ENCODE measurements at places on chromosomes 13 and 19.
A peak's percentile ranks its signal among the peaks of the same experiment; 100 is the strongest.

DNA sequence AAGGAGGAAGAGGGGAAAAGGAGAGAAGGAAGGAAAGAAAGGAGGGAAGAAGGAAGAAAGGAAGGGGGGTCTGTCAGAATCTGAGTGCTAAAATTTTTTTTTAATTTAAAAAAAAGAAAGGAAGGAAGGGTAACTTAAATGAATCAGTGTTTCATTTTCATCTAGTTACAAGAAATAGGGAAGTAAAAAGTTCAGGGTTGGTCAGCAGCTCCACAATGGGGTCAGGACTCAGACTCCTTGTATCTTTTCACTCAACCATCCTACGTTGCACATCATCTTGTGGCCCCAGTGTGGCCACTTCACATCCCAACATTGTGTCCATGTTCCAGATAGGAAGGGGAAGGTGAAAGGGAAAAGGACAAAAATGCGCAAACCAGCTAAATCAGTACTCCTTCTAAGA, 14.3 kb upstream of the FNDC3A start:
- no peak for DNase-seq

DNA sequence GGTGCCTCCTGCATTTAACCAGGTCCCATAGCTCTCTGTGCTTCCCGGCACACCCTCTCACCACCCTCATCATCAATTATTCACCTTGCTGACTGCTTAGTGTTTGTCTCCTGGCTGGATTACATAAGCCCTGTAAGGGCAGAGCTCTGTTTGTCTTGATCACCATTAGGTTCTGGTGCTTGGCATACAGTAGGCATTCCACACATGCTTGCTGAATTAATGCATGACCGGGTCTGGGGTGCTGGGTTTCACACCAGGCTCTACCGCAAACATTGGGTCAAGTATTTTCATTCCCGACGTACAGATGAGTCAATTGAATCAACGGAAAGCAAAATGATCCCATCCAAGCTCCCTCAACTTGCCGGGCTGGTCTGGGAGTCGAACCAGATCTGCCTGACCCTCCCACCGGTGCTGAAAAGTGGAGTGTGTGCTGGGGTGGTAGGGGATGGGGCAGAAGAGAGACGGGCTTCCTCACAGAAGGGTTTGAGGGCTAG, 28.5 kb downstream of the VAV1 start:
- DNase-seq: no peak

DNA sequence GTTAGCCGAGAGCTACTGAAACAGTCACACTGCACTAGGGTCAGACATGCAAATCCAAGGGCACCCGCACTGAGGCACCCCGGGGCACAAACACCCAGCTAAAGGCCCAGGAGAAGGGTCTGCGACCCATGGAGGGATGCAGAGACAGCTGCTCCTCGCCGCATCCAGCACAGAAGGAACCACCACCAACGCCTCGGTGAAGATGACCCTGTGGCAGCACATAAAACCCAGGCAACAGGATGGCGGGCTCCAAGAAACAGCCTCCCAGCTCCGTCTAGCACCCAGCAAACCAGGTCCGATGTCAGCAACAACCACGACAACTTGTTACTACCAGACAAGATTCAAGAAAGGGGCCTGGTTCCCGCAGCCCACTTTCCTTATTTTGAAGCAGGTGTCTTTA, 82.1 kb downstream of the STK24 start:
- no peak for DNase-seq

GRCh38 chr13:26977541-26977940, 194.1 kb downstream of the USP12 start:
- DNase-seq: no peak

DNA sequence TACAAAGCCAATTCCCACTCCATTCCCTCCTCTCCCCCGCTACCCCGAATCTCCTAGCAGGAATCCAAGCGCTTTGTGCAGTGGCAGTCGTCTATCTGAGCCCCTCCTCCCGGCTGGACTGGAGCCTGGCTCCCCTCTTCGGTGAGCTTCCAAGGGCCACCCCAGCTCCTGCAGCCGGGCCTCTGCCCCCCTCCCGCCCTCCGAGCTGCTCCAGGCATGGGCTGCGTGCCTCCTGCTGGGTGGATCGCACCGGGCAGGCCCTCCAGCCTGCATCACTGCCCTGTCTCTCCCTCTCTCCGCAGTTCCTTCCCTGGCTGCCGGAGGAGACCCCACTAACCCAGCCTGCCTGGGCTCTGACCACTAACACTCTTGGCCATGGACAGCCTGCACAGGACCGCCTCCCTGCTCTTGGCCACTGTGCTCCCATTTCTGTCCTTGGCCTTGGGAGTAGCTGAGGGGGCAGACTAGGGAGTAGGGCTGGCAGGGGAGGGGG, 12.9 kb upstream of the LENG8 start:
- peak; percentile 35 for DNase-seq

DNA sequence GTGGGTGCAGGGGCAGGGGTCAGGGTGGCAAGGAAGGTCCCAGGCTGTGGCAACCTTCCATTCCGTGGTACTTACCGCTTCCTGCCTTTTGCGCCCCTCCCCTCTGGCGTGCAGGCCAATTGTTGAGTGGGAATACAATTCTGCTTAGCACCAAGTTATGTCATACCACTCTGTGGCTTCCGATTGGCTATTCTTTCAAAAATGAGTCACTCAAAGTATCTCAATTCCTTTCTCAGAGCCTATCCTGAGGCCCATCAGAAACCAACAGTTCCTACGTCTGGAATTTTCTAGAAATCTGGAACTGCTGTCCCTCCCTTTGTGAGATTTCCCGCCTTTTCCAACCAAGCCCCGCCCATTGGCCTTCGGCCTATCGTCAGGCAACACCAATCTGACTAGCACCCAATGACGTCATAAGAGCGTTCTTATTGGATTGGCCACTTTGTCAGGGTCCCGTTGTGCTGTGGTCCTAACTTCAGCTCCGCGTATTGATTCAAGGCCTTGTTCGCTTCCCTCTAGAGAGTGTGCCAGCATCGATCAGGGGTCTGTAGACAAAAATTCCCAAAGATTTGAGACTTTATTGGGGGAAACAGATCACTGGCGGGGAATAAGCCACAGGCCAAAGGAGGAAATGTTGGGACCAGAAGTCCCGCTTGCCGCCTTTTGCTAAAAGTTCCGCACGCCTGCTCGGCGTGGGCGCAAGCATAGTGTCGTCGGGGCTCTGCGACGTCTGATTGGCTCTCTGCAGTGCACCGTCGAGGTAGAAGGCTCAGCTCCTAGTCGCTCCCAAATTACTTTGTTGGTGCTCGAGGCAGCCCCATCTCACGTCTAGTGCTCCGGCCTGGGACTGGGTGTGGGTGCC, 11.7 kb downstream of the NTN5 start:
- DNase-seq: peak; percentile 93

- DNase-seq: no peak
Observed at GRCh38 chr19:34662919-34663318, 14.0 kb downstream of the SCGB2B2 start.

- DNase-seq: peak; percentile 92
Observed at GRCh38 chr19:48872884-48873475, 759 bp downstream of the PPP1R15A start.

- DNase-seq: no peak
Observed at GRCh38 chr19:10797541-10798256, 38.3 kb downstream of the TMED1 start.

DNA sequence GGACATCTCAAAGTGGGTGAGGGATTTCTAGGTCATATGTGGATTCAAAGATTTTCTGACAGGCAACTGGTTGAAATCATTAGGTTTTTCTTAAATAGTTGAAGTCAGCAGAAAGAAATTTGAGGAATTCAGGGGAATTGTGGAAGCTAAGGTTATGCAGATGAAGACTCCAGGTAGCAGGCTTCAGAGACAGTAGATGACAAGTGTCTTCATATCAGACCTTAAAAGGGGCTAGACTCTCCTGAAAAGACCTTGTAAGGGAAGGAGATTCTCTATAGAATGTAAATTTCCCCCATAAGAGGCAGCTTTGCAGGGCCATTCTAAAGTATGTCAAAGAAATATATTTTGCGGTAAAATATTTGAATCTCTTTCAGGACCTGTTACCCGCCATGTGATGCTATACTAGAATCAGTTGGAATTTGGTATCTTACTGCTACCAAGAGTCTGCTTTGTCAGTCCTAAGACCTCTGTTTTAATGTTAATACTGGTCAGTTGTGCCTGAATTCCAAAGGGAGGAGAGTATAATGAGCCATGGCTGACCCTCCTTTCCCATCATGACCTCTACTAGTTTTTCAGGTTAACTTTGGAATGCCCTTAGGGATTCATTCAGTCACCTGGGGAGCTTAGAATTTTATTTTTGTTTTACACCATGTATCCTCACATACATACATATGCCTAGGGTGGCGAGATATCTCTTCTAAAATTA, 1115.5 kb upstream of the SLC10A2 start:
- DNase-seq: no peak

- DNase-seq: no peak
Observed at GRCh38 chr13:26016189-26016588, 35.6 kb downstream of the SHISA2 start.

GRCh38 chr13:58547419-58547818, 915.9 kb downstream of the PCDH17 start:
- no peak for DNase-seq

DNA sequence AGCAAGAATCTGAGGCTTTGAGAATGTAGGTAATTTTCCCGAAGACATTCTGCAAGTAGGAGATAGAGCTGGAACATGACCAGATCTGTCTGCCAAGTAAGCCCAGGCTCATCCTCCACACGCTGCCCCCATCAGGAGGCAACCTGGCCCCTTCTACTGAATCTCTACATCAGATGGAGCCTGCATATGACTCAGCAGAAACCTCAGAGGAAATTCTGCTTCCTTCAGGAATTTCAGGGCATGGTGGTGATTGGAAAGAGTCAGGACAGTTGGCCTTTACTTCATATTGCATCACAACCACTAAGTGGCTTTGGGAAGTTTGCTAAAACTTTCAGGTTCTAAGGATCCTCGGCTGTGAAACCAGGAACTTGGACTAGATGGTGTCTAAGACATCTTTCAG, 85.2 kb downstream of the LRRC63 start:
- no peak for DNase-seq

DNA sequence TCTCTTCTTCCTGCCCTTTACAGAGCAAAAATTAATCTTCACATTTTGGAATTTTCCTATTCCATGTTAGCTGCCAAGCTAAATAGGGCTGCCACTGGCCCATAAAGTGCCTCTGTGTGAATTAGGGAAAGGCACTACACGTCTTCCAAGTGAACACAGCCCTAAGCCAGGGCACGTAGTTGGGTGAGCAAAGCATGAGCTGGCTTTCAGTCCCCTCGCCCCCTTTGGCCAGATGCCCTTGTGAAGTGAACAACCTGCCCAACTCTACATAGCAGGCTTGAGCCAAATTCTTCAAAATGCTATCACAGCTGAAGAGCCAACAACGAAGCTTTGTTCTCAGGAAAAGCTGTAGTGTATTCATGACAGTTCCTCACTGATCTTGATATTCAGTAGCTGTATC, 213.1 kb downstream of the OXGR1 start:
- peak; percentile 87 for DNase-seq
